ENCODE measurements at places on chromosomes 2 and 18. TPM values are rescaled to one million over a fixed set of nuclear protein-coding genes. Genes with fewer than 3 reads are reported as not detected.

- no peak for DNase-seq
These were observed 33.4 kb upstream of the POMC start for GRCh38 chr2:25201794-25202193.

DNA sequence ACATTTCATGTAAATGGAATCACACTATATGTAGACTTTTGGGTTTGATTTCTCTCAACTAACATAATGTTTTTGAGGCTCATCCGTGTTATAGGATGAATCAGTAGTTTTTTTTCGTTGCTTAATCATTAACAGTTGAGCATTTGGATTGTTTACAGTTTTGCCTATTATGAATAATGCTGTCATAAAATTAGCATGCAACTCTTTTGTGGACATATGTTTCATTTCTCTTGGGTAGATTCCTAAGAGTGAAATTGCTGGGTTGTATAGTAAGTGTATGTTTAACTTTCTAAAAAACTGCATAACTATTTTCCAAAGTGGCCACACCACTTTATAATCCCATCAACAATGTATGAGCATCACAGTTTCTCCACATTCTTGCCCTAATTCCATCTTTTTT is 7.7 kb upstream of the RHBDD1 start:
- no peak for DNase-seq

The DES gene
- polyA plus RNA-seq, result 17.5 TPM

DNA sequence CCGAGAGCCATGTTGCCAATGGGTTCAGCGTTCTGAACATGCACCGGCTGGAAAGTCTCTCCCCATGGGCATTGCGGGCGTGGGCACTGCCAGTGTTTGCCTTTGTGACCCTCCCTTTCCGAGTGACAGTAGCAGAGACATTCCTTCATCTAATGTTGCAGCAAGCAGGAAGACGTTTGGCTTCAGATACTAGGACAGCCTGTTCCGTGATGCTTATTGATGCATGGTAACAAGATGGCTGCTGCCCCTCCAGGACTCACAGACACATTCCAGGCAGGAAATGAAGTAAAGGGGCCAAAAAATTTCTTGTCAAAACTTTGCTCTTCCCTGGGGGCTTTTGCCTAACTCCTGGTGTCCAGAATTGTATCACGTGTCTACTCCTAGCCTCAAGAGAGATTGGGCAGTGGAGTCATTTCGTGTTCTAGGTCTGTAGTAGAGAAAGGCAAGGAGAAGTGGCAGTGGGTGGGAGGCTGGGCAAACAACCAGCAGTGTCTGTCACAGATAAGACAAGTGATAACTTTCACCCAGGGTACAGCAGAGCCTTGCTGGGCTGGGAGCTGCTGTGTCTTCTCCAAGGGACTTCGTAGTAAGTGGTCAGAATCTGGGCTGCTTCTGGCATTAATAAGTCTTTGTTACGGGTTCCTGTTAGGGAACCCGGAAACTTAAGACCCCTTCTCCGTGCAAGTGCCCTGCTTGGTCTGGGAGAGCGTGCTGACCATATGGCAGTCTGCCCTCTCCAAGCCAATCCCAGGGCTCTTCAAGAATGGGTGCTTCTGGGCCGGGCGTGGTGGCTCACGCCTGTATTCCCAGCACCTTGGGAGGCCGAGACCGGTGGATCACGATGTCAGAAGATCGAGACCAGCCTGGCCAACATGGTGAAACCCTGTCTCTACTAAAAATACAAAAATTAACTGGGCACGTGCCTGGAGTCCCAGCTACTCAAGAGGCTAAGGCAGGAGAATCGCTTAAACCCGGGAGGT is 93.5 kb downstream of the TFCP2L1 start:
- DNase-seq, result no peak

The LYG2 gene
- not detected for polyA plus RNA-seq

GRCh38 chr18:36454848-36455458 is 157.4 kb downstream of the FHOD3 start:
- DNase-seq, result no peak

DNA sequence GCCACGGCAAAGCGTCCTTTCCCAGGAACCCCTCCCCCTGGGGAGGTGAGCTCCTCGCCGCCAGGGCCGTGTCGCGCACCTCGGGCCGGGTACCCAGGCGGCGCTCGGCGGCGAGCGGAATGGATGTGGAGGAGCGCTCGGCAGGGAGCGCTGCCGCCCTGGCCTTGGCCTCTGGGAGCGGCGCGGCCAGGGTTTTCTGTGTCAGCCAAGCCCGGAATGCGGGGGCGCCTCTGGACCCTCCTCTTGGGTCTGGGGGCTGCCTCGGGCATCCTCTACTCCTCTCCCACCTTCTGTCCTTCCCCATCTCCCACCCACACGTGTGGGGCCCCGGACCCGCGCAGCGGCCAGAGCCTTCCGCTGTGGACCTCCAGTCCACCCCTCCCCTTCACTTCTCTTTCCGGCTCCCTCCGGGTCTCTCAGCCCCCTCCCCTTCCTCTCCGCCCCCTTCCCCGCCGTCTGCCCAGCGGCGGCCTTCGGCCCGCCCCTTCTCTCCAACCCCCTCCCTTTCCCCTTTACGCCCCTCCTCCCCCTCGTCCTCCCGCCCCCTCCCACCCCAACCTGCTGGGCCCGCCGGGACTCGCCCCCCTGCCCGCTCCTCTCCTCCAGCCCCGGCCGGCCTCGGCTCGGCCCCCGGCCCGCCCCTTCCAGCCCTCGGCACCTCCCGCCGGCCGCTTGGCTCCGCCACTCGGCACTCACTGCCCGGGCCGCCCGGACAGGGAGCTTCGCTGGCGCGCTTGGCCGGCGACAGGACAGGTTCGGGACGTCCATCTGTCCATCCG is at the start of gene MERTK:
Gene MERTK (plus strand): TSS at position 684 of the 779 bp plus-strand sequence. CDS start 129 bp downstream, outside the sequence.
- peak; percentile 87 for DNase-seq

GRCh38 chr2:28751956-28752630 is 463 bp downstream of the PPP1CB start:
- DNase-seq, result peak; percentile 43

The MAP3K19 gene
- polyA plus RNA-seq, result not detected

The PLCL1 gene
- polyA plus RNA-seq, result 7.8 TPM
